CD4-positive, alpha-beta T cell treated with Interleukin-4 for 1 hour (primary cell): ENCODE measurements at places on chromosomes 1 and 21.

DNA sequence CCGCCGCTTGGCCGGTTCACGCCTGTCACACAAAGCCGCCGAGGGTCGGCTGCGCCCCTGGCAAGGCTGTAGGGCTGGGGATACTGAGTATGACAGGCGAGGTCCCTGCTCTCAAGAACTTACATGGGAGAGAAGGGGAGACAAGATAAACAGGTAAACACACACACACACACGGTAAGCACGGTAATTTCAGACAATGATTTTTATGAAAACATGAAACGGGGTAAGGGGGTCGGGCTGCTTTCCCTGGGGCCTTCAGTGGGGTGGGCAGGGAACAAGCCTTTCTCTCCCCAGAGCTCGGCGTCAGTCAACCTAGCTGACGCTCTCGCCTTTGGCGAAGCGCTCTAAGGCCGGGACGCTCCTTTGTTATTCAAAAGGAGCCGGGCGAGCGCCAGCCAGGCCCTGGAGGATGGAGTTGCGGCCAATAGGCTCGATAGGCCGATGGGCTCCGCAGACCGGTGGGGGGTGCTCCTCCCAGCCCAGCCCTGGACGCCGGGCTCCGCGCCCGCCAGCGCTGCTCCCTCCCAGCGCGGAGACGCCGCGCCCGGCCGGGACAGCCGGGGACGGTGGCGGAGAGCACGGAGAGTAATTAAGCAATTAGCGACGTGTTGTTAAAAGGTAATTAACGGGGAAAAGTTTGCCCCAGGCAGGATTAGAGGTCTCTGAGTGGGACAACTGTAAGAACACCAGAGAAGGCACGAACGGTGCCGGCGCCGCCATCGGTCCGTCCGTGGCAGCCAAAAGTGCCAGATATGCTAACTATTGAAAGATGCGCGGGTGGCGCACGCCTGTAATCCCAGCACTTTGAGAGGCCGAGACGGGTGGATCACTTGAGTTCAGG, 950 bp upstream of the INKA2 start:
- no peak for DNase-seq

GRCh38 chr1:27004471-27005165, 8.0 kb downstream of the TENT5B start:
- no peak for DNase-seq

- no peak for DNase-seq
Observed at GRCh38 chr1:20699558-20699957, 18.2 kb downstream of the KIF17 start.

DNA sequence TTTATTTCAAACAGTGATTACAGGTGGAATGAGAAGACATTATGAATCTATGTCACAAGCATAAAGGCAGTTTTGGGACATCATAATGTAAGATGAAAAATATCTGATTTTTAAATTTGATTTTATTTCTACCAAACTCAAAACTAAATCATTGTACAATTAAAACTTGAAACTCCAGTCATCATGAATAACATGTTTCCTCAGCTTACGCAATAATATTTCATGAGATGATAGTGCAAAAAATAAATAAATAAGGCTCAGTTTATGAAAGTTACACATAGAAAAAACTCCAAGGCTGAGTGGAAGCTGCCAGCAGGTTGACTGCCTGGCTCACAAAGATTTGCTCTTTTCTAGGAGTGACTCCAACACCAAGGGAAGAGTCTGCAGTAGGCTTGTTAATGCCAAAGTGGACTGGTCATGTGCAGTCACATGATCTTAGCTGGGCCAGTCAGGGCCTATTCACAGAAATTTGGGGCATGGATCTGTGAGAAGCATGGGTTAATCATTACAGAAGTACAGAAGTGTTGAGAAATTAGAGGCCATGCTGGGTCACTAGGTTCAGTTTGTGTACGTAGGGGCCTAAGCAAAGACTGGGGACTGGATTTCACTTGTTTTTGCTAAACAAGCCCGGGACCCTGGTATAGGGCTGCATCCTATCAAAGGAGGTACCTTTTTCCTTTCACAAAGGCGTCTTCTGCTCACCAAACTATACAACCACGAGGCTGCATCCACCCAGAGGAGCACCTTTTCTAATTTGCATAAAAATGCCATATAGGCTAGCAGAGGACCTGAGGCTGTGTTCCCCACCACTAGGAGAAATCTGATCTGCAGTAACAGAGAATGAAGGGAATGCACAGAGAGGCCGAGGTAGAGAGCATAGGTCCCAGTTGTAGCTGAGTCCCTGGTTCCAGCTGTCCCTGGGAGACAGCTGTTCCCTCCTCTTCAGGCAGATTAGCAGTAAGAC, 4.9 kb upstream of the ABCA4 start:
- DNase-seq, result no peak

- no peak for DNase-seq
Observed at GRCh38 chr21:31938330-31939301, 65.8 kb downstream of the HUNK start.

GRCh38 chr1:158102881-158103674, 77.6 kb upstream of the CD1D start:
- DNase-seq, result no peak

DNA sequence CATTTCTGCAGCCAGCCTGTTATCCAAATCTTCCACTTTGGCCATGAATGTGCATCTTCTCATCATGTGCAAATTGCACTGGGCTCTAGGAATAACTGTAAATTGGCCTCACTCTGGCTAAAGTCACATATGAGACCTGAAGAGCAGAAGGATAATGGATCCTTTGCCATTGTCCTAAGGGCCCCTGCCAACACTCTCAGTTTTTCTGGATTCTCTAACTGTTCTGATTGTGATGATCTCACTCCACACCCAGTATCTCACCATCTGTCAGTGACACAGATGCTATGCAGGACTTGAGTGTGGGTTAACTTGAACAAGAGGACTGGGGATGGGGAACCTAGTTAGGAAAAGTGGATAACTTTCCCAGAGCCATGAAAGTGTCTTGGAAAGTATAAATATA, 8.5 kb upstream of the FYB2 start:
- DNase-seq, result no peak

DNA sequence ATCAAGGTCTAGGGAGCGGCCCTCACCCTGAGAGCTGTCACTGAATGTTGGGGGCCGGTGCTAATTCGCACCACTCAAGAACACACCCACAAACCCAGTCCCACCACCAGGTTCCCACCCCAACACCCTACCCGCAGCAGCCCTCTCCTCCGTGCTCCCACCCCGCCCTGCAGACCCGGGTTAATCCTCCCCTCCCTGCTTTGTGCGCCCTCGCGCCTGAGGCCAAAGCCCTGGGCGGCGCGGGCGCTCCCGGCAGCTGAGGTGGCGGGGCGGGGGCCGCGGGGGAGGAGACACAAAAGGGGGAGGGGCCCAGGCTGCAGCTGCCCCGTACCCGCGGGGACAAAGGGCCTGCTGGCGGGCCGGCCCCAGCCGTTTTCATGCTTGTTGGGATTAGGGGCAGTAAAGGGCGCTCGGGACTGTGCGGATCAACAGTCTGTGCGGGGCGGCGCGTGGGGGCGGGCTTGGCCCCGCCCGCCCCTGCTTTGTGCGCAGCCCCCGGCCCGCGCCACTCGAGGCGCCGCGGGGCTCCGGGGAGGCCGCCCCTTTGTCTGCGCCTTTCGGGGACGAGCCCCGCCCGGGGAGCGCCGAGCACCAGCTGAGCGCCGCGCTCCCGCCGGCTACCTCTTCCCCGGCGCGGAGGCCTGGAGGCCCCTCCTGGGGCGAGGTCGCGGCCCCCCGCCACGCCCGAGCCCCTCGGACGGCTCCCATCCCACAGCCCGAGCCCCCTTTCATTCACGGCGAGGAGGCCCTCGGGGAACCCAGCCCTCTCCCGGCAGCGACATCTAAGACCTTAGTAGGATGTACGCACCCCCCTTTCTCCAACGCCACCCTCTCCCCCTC, 10.9 kb downstream of the C1orf216 start:
- DNase-seq, result peak; percentile 32

GRCh38 chr1:94316836-94317789, 79.7 kb upstream of the ARHGAP29 start:
- DNase-seq, result no peak

- no peak for DNase-seq
Observed at GRCh38 chr1:47002211-47002610, 21.3 kb upstream of the CYP4X1 start.

GRCh38 chr1:27865821-27866220, 6.5 kb upstream of the THEMIS2 start:
- no peak for DNase-seq

- DNase-seq, result no peak
Observed at GRCh38 chr1:109573785-109574184, 25.4 kb downstream of the GNAI3 start.

GRCh38 chr1:158833264-158833663, 2.1 kb downstream of the MNDA start:
- DNase-seq, result no peak

- no peak for DNase-seq
Observed at GRCh38 chr1:40760984-40761383, 22.6 kb upstream of the KCNQ4 start.

DNA sequence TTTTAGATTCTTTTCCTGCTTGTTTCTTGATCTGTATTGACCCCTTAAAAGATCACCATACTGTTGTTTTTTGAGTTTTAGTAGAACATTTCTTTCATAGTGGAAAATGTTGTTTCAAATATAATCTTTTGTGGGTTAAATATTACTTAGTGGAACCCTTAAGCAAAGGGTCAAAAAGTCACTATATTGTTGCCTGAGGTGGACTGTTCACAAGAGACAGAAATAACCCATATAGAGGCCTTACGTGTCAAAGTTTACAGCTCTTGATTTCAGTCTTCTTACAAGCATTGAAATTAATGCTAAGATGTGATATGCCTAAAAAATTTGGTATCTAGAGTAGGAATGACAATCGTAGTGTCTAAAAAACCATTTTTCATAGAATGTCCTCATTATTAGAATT, 6.3 kb downstream of the DNAJB4 start:
- DNase-seq, result no peak

- DNase-seq, result no peak
Observed at GRCh38 chr1:104466068-104466467, 716.4 kb downstream of the AMY1C start.

- DNase-seq, result no peak
Observed at GRCh38 chr1:110228869-110229268, 18.8 kb downstream of the KCNC4 start.

GRCh38 chr21:39073063-39073462, 110.2 kb downstream of the PSMG1 start:
- no peak for DNase-seq

GRCh38 chr1:110212169-110213142, 2.3 kb downstream of the KCNC4 start:
- no peak for DNase-seq

DNA sequence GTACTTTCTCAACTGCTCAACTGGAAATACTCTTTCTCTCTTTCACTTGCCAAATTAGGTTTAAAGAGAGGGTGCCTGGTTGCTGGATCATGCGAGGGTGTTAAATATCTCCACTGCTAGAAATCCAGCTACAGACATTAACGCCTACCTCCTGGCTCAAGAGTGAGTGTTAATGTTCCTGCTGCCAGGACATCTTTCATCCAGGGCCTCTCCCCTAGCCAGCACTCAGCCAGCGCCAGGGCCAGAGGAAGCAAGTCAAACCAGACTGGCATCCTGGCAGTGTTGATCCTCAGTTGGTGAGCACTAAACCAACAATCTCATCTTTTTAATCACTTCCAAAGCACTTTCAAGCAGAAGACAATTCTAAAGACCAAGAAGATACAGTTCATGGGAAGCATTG, 92.9 kb upstream of the BARHL2 start:
- no peak for DNase-seq

DNA sequence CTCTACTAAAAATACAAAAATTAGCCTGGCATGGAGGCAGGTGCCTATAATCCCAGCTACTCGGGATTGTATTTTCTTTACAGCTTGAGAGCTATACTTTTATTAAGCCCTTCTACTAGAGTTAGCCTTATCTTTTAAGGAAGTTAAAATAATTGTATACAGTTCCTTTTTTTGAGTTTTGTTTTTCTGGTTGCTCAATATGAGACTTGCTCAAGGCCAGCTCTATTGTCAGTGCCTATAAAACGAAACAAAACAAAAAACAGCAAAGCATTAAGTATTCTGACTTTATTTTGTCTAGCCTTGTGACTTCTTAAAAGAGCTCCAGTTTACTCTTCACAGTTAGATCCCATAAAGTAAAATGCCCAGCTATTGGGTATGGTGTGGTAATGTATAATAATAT, 17.2 kb downstream of the PKN2 start:
- peak; percentile 5 for DNase-seq

DNA sequence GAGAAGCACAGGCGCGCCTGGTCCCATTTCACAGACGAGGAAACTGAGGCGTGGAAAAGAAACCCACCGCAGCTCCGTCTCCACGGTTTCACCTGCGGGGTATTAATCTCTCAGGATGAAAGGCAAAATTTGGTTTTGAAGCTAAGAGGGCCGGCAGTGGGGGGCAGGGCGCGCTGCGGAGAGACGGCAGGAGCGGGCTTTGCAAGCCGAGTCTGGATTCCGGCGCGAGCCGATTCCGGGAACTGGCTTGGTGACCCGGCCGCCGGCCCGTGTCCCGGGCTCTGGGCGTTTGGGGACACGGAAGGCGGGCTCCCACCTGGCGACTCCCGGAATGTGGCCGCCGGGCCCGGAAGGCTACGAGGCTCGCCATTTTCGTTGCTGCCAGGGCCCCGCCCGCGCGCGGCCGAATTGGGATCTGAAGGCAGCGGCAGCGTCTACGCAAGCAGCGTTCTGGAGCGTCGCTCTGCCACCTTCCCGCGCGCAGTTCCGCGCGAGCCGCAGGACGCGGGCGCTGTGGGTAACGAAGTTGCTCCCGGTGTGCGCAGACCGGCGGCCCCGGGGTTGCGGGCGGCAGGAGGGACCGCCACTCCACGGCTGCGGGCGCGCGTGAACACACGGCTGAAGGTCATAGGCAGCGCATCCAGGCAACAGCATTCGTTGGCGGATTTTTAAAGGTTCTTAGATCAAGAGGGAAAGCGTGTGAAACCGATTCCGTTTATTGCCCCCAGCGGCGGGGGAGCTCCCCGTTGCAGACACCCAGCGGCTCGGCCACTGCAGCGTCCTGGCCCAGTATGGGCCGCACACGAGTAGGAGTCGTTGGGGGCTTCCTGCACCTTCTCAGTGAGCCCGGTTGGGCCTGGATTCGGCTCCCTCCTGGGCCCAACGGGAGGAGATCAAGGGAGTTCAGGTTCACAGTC, 5.4 kb upstream of the PRDM16 start:
- no peak for DNase-seq

DNA sequence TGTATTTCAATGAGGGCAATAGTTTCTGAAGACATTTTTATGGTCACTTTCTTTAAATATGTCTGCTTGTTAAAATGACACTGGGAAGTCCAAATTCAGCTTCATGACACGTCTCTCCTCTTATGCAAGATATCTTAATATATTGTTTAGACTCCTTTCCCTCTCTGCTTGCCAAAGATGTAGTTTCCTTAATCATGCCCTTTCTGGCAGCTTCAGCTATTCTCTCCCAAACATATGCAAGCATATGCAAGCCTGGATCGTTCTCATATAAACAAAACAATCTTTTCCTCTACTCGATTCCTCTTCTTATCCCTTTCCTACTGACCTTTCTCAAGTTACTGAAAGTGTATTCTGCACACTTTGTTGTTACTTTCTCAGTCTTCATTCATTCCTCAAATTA, 372.2 kb downstream of the PTBP2 start:
- DNase-seq, result no peak
